Chondrocyte (in vitro differentiated cells): ENCODE measurements at places on chromosomes 16 and 17. TPM values are rescaled to one million over a fixed set of nuclear protein-coding genes. Genes with fewer than 3 reads are reported as not detected.

Gene NEUROD2
- total RNA-seq: not detected in 3 replicates

Gene MIS12
- 12.2 to 16.0 TPM (median 14.0 TPM) in 3 replicates for total RNA-seq

Gene SLC16A13
- total RNA-seq: 3.5 to 5.4 TPM (median 4.8 TPM) in 3 replicates

Gene PRSS8
- total RNA-seq: not detected in 3 replicates

Gene ENKD1
- 6.2 to 9.2 TPM (median 6.4 TPM) in 3 replicates for total RNA-seq

DNA sequence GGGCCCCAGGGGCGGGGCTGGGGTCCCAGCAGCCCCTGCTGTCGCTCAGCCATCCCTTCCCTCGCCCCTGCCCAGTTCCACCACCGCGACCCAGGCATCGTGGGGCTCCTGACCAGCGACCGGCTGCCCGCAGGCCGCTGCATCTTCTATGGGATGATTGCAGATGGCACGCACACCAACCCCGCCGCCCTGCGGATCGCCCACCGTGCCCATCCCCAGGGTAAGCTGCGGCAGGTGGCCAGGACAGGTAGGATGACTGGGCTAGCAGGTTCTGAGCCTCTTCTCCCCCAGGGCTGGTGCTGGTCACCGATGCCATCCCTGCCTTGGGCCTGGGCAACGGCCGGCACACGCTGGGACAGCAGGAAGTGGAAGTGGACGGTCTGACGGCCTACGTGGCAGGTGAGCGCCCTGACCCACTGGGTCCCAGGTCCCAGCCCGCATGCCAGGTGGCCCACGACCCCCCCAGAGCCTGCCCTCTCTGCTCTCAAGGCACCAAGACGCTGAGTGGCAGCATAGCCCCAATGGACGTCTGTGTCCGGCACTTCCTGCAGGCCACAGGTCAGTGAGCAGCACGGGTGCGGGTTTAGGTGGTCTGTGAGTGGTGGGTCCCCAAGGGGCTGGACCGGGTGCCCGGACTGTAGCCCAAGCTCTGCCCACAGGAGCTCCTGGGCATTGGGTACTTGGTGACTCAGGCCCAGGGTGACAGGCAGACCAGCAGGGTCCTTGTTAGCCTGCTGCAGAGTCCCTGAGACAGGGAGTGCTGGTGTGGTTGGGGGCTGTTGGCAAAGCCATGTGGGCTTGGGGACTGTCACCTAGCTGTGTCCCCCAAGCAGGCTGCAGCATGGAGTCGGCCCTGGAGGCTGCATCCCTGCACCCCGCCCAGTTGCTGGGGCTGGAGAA lies 2.8 kb downstream of the CEMP1 start:
- no peak overlapping the region for H3K27ac ChIP-seq
- H3K4me3 ChIP-seq: no peak overlapping the region
- peaks cover 6% of the 10 kb centered on the region for H3K36me3 ChIP-seq
- DNase-seq: peak; percentile 84

DNA sequence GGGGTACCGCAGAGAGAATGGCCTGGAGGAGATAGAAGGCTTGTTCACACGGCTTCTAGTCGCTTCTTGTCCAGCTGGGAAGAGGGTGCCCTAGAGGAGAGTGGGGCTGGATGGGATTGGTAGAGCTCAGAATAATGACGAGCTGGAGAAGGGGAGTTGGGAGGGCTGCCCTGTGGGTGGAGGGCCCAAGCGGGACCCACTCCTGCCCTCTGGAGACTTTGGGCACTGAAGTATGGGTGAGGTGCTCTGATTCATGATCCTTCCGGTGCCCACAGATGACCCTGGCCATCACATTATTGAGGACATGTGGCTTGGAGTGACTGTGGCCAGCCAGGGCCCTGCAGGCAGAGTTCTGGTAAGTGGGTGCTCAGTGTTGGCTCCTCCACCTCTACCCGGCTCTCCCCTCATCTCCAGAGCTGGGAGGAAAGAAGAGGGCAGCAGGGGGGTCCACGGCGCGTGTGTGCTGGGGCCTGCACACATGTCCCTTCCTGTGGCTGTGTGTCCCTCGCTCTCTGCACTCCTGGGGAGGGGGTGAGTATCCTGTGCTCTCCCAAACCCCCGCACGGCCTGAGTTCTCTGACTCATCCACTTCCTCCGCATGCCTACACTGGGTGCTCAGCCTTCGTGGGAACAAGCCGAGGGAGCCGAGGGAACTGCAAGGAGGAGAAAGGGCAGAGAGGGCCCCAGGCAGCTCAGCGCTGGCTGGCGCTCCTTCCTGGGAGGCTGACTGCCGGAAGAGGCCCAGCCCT lies 8.5 kb downstream of the ITGA3 start:
- DNase-seq: peak; percentile 94
- H3K4me3 ChIP-seq: peak overlapping the region; percentile 3
- H3K4me1 ChIP-seq: peaks cover 70% of the 10 kb centered on the region
- peak overlapping the region; percentile 98 for H3K27ac ChIP-seq
- H3K36me3 ChIP-seq: peaks cover 13% of the 10 kb centered on the region
- no peaks in the 10 kb centered on the region for H3K27me3 ChIP-seq

- H3K27me3 ChIP-seq: peaks cover 6% of the 10 kb centered on the region
- peaks cover 2% of the 10 kb centered on the region for H3K36me3 ChIP-seq
- H3K4me3 ChIP-seq: no peak overlapping the region
- no peaks in the 10 kb centered on the region for H3K4me1 ChIP-seq
- no peak for DNase-seq
These were observed 464.4 kb upstream of the GOT2 start for GRCh38 chr16:59198487-59198886.

DNA sequence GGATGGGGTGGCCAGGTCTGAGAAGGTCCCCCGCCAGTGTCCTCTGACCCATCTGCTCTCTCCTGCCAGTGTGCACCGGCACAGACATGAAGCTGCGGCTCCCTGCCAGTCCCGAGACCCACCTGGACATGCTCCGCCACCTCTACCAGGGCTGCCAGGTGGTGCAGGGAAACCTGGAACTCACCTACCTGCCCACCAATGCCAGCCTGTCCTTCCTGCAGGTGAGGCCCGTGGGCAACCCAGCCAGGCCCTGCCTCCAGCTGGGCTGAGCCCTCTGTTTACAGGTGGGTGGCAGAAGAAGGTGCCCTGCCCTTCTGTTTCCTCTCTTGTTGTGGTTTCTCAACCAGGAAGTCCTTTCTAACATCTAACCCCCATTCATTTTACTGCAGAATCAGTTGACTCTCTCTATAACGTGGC lies 7.1 kb downstream of the ERBB2 start:
- H3K27me3 ChIP-seq: no peaks in the 10 kb centered on the region
- peaks cover 26% of the 10 kb centered on the region for H3K4me1 ChIP-seq
- no peak overlapping the region for H3K27ac ChIP-seq

DNA sequence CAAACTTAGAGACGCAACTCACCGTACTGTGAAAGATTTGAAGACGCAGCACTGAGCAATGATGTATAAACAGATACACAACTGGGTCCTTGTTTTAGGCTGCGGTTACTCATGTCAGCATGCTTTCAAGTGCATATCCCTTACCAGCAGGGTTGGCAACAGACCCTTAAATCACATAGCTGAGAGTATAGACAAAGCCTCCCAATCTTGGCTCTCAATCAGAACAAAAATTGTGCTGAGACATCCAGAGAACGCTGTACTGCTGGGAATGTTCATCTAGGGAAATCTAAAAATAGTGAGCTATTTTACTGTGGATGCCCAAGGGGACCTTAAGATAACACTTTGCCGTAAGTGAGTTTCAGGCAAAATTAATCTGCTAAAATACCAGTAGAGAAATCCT lies 84.4 kb upstream of the NUDT7 start:
- peaks cover 3% of the 10 kb centered on the region for H3K27me3 ChIP-seq
- no peaks in the 10 kb centered on the region for H3K36me3 ChIP-seq
- peaks cover 7% of the 10 kb centered on the region for H3K4me1 ChIP-seq
- no peak for DNase-seq

- no peak overlapping the region for H3K27ac ChIP-seq
- no peaks in the 10 kb centered on the region for H3K27me3 ChIP-seq
- no peak for DNase-seq
- H3K4me1 ChIP-seq: peaks cover 34% of the 10 kb centered on the region
- H3K36me3 ChIP-seq: peaks cover 2% of the 10 kb centered on the region
- no peak overlapping the region for H3K4me3 ChIP-seq
These were observed 30.8 kb upstream of the CRISPLD2 start for GRCh38 chr16:84788920-84789391.

- H3K27ac ChIP-seq: no peak overlapping the region
- peaks cover 2% of the 10 kb centered on the region for H3K27me3 ChIP-seq
These were observed 5.0 kb upstream of the TIMP2 start for GRCh38 chr17:78929908-78930775.

- peaks cover 74% of the 10 kb centered on the region for H3K27me3 ChIP-seq
- H3K4me1 ChIP-seq: peaks cover 6% of the 10 kb centered on the region
- no peak overlapping the region for H3K27ac ChIP-seq
- peaks cover 3% of the 10 kb centered on the region for H3K36me3 ChIP-seq
These were observed 33.3 kb upstream of the FOXF1 start for GRCh38 chr16:86476956-86477534.
